Hair follicle dermal papilla cell (primary cell): ENCODE measurements at places on chromosomes 6 and 20. TPM values are rescaled to one million over a fixed set of nuclear protein-coding genes. Genes with fewer than 3 reads are reported as not detected.

The OXT gene
- not detected in 2 replicates for total RNA-seq

The EYA4 gene
- total RNA-seq: 0.49 and 3.4 TPM in 2 replicates

The MUCL3 gene
- not detected in 2 replicates for total RNA-seq

The CD24 gene
- 0.49 and 0.97 TPM in 2 replicates for total RNA-seq

The WFDC2 gene
- total RNA-seq: not detected in 2 replicates

The RBBP8NL gene
- not detected in 2 replicates for total RNA-seq

The FAXC gene
- 0.81 and 3.2 TPM in 2 replicates for total RNA-seq

The AURKA gene
- 9.0 and 9.9 TPM in 2 replicates for total RNA-seq

The PNPLA1 gene
- total RNA-seq: not detected in 2 replicates

The HEY2 gene
- total RNA-seq: 2.2 and 2.3 TPM in 2 replicates

The HRH3 gene
- total RNA-seq: not detected in 2 replicates

The FILIP1 gene
- total RNA-seq: 0.97 and 2.9 TPM in 2 replicates

The FAM217A gene
- total RNA-seq: 0.16 TPM in 1 of 2 replicates, not detected in the other
